ENCODE measurements at places on chromosomes 1 and 21.

GRCh38 chr21:31910074-31910470 lies 37.3 kb downstream of the HUNK start:
- no peak for DNase-seq

- DNase-seq: no peak
Measured at GRCh38 chr1:62110198-62110817, 84.3 kb upstream of the L1TD1 start.

DNA sequence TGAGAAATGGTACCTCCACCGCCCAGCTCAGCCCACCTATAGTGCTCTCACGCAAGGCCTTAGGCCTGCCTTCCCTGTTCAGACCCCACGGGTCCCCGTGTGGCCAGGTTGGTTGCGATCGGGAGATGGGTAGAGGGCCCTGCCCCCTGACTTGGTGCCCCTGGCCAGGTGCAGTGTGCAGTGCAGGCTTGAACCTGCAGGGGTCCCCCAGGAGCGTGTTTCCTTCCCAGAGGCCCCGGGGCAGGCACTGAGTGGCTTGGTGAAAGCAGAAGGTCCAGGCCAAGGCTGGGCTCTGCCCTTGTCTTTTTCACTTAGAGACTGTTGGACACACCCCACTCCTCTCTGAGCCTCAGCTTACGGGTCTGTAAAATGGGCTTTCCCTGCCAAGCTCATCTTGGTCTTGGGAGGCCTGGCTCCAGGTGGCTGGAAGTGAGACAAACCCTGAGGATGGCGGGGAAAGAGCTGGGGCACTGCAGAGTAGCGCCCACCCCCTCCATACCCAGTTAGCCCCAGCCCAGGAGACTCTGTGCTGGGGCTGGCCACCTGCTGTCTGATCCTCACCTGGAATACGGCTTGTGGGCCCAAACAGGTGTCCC lies 9.3 kb upstream of the HES5 start:
- no peak for DNase-seq

GRCh38 chr1:201116091-201116490 lies 3.9 kb upstream of the CACNA1S start:
- DNase-seq: no peak

DNA sequence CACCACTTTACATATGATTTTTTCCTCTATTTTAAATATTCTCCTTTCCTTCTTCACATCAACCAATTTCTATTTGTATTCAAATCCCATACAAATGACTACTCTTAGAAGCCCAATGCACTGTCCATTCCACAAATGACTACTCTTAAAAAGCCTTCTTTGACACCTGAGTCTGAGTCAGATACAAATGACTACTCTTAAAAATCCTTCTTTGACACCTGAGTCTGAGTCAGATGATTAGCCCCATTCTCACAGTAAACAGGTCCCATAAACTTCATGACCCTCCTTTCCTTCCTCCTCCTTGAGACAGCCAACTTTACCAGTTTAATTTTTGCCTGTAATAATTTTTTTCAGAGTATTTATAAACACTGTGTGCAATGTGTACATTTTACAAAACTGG lies 231.3 kb upstream of the USP25 start:
- no peak for DNase-seq

GRCh38 chr1:156376146-156376545 lies 7.1 kb downstream of the RHBG start:
- no peak for DNase-seq

DNA sequence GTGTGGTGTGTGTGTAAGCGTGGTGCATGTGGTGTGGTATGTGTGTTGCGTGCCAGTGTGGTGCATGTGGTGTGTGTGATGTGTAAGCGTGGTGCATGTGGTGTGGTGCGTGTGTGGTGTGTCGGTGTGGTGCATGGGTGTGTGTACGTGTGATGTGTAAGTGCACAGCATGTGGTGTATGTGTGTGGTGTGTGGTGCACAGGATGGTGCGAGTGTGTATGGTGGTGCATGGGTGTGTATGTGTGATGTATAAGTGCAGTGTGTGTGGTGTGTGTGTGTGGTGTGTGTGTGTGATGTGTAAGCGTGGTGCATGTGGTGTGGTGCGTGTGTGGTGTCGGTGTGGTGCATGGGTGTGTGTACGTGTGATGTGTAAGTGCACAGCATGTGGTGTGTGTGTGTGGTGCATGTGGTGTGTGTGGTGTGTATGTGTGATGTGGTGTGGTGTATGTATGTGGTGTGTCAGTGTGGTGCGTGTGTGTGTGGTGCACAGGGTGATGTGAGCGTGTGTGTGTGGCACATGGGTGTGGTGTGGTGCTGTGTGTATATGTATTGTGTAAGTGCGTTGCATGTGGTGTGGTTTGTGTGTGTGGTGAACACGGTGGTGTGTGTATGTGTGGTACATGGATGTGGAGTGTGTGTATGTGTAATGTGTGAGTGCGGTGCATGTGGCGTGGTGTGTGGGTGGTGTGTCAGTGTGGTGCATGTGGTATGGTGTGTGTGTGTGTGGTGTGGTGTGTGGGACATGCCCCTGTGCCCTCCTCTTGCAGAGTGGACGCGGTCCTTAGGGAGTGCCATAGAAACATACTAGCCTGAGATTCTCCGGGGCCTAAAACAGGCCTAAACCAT lies 1.1 kb upstream of the C2CD2 start:
- no peak for DNase-seq

- DNase-seq: no peak
Measured at GRCh38 chr1:22234476-22235030, 91.7 kb upstream of the WNT4 start.

GRCh38 chr1:85898861-85899260 lies 190.6 kb upstream of the ZNHIT6 start:
- DNase-seq: no peak

- no peak for DNase-seq
Measured at GRCh38 chr1:63261736-63262458, 60.5 kb upstream of the FOXD3 start.

DNA sequence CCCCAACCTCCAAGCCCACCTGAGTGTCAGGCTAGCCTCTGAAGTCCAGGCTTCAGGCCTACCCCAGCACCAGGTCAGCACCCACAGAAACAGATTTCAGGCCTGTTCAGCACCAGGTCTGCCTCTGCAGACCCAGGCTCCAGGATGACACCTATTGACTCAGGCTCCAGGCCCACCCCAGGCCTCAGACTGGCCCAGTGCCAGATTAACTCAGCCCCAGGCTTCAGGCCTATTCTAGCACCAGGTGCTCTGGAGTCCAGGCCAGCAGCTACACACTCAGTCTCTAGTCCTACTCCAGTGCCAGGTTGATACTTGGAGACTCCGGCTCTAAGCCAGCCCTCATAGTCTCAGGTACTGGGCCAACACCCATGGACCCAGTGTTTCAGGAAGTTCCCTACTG lies 541.7 kb upstream of the PBX1 start:
- DNase-seq: peak; percentile 63

DNA sequence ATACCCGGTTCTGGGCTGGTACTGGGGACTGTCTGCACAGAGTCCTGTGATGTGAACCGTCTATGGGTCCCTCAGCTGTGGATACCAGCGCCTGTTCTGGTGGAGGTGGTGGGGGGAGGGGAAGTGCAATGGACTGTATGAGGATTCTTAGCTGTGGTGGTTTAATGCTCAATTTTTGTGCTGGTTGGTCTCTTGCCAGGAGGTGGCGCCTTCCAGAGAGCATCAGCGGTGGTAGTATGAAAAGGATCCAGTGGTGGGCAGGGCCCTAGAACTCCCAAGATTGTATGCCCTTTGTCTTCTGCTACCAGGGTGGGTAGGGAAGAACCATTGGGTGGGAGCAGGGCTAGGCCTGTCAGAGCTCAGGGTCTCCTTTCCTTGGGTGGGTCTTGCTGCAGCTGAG lies 89.4 kb upstream of the B3GALT2 start:
- DNase-seq: no peak

GRCh38 chr1:184101141-184101540 lies 49.6 kb downstream of the TSEN15 start:
- no peak for DNase-seq

GRCh38 chr1:174433451-174433850 lies 14.3 kb upstream of the GPR52 start:
- DNase-seq: no peak

DNA sequence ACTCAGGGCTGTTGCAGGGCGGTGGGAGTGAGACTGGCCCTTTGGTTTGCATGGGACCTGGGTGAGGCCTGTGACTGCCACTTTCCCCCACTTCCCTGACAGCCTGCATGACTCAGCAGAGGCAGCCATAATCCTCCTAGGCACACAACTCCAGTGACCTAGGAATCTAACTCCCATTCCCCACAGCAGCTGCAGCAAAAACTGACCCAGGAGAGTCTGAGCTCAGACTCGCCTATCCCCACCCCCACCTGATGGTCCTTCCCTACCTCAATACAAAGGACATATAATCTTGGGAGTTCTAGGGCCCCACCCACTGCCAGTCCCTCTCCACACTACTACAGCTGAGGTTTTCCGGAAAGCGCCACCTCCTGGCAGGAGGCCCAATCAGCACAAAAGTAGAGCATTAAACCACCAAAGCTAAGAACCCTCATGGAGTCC lies 26.7 kb downstream of the NDC1 start:
- peak; percentile 9 for DNase-seq

- no peak for DNase-seq
Measured at GRCh38 chr1:96466842-96467241, 254.7 kb upstream of the PTBP2 start.

DNA sequence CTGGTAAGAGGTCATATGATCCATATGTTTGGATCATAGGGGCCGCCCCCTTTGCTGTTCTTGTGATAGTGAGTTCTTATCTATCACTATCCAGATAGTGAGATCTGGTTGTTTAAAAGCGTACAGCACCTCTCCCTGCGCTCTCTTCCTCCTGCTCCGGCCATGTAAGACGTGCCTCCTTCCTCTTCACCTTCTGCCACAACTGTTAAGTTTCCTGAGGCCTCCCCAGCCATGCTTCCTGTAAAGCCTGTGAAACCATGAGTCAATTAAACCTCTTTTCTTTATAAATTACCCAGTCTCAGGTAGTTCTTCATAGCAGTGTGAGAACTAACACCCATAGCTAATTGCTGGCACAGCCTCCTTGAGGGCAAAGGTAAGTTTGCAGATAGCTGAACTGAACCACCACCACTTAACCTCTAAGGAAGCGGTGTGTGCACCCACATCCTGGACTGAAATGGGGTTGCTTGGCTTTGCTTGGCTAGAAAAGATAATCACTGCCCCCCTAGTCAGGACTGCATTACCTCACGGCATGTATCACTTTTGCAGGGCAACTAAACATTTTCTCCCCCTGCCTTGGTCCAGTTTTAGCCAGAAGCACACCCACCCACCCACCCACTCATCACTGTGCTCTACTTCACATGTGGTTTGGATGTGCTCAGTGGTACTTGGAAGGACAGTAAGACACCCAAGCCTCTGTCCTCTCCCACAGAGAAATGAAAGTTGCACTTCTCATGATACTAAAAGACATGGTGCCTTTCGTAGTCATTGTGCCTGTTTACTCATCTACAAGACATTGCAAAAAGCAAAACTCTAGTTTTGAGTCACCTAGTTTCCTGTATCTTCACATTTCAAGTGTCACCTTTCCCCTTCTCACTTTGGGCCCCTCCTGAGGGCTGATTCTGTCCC lies 23.1 kb upstream of the PTAFR start:
- DNase-seq: no peak

- DNase-seq: no peak
Measured at GRCh38 chr1:226973371-226973897, 33.3 kb downstream of the COQ8A start.

DNA sequence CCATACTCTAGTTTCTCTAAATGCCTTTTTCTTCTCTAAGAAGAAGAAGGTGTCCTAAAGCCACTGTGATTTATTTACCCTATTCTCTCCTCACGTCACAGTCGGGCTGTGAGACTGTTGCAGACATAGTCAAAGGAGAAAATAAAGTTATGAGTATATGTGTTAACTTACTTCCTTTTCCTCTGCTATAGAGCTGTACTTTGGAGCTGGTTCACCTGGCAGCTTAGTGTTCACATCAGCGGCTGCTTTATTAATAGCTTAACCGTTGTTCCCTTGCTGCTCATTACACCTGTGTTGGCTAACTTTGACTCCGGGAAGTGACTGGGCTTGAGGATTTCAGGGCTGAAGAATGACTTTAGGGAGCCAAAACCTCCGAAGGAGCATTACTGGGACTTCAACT lies 3.6 kb downstream of the PFKFB2 start:
- no peak for DNase-seq

- DNase-seq: no peak
Measured at GRCh38 chr1:83976920-83977319, 22.0 kb downstream of the TTLL7 start.

DNA sequence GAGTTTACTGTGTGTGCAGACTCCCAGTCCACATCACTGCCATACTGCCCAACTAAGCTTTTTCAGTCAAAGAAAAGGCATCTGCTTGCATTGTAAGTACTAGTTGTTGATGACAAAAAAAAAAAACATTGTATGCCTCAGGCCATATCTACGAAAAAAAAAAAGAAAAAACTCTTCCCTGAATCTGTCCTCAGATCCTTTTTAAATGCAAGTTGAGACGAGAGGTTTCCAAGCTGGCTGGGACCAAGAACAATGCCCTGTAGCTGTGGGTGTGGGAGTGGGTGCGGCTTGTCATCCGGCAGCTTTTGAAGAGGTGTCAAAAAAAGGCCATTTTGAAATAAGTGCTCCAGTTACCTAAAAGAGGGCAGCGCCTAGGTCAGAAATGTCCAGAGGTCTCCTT lies 29.2 kb upstream of the HHAT start:
- no peak for DNase-seq

DNA sequence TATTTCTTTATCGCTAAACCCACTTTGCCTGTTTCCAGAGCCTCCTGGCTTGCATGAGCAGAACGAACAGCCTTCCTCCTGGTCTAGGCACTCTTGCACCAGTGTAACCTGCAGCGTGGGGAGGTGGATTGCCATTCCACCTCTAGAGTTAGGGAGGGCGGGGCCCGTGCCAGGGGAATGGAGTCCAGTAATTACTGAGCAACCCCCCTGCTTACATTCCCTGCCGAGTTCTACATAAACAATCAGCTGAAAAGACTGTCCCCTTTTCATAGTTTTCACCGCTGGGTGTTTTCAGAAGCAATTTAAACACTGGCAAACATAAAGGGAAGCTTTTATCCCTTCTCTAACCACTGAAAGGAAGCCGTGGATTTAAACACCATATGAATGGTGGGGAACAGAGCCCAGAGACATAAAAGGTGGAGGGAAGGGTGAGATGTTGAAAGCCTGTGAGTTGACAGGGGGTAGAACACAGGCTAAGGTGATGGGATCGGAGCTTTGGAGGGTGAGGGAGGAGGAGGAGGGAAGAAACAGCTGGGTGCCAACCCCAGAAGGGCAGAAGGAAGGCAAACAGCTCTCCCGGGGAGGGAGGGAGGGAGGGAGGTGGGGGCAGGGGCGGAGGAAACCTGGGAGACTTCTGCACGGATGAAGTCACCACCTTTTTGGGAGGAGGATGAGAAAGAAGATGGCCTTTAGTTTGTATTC lies 68.0 kb upstream of the WDR26 start:
- no peak for DNase-seq

GRCh38 chr1:1891349-1892078 lies 627 bp upstream of the GNB1 start:
- peak; percentile 28 for DNase-seq
